ENCODE measurements at places on chromosomes 2 and 18.

- no peaks in the 10 kb centered on the region for H3K36me3 ChIP-seq
- no peaks in the 10 kb centered on the region for H3K27me3 ChIP-seq
- no peak for DNase-seq
- peak overlapping the region; percentile 21 for H3K27ac ChIP-seq
- H3K4me3 ChIP-seq = no peak overlapping the region
These were observed 24.2 kb upstream of the TANK start for GRCh38 chr2:161135951-161136593.

DNA sequence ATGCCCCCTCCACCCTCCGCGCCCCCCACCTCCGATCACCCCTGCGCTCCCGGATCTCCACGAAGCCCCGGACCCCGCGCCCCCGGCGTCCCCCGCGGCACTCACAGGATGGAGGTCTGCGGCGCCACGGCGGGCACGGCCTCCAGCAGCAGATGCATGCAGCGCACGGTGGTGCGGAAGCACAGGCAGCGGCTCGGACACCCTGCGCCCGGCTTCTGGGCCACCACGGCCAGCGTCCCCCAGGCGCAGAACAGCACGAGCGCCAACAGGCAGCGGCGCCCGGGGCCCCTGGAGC lies 217 bp downstream of the PXDN start:
- DNase-seq = no peak
- peak overlapping the region; percentile 60 for H3K27ac ChIP-seq

GRCh38 chr2:135187270-135187669 lies 135.2 kb downstream of the RAB3GAP1 start:
- H3K27ac ChIP-seq = no peak overlapping the region
- H3K36me3 ChIP-seq = no peaks in the 10 kb centered on the region
- no peaks in the 10 kb centered on the region for H3K27me3 ChIP-seq
- no peaks in the 10 kb centered on the region for H3K4me1 ChIP-seq

DNA sequence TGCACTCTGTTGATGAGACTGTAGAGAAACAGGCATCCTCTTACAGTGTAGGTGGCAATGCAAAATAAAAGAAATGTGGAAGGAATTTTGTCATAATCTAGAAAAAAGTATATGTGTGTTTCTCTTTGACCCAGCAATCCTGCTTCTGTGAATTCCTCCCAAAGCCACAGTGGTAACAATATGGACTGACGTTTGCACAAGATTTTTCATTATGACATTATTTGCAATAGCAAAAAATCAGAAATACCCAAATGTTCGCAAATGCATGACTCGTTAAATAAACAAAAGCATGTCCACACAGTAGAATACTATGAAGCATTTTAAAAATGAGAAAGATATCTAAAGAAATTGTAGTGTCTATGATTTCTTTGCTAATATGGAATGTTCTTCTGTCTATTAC lies 255.2 kb upstream of the NRP2 start:
- no peak overlapping the region for H3K27ac ChIP-seq
- H3K4me1 ChIP-seq = no peaks in the 10 kb centered on the region
- H3K4me3 ChIP-seq = no peak overlapping the region
- no peaks in the 10 kb centered on the region for H3K36me3 ChIP-seq
- no peaks in the 10 kb centered on the region for H3K27me3 ChIP-seq

- H3K36me3 ChIP-seq = no peaks in the 10 kb centered on the region
- H3K27ac ChIP-seq = peak overlapping the region; percentile 75
- no peaks in the 10 kb centered on the region for H3K27me3 ChIP-seq
- H3K4me1 ChIP-seq = peaks cover 61% of the 10 kb centered on the region
- DNase-seq = no peak
These were observed 10.0 kb downstream of the RNF144A start for GRCh38 chr2:6927186-6927585.
